ENCODE measurements at places on chromosomes 7 and 10.

GRCh38 chr10:31158011-31158658 is 126.5 kb upstream of the ZNF438 start:
- DNase-seq, result no peak

GRCh38 chr7:88299126-88299525 is 7.6 kb downstream of the STEAP4 start:
- no peak for DNase-seq

DNA sequence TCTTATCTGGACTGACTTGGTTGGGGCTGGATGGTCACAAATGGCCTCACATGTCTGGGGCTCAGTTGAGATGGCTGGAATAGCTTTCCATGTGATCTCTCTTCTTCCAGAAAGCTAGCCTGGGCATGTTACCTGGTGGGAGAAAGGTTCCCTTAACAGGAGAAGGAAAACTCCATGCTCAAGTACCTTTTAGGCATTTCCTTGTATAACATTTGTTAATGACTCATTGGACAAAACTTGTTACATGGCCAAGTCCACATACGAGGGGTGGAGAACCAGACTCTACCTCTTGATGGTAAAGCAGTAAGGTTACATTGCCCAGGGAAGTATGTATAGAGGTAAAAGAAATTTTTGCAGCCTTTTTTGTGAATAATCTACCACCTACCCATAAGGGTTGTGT is 826.4 kb downstream of the LRMDA start:
- DNase-seq, result no peak

GRCh38 chr10:71433768-71434744 is 37.3 kb downstream of the CDH23 start:
- no peak for DNase-seq

DNA sequence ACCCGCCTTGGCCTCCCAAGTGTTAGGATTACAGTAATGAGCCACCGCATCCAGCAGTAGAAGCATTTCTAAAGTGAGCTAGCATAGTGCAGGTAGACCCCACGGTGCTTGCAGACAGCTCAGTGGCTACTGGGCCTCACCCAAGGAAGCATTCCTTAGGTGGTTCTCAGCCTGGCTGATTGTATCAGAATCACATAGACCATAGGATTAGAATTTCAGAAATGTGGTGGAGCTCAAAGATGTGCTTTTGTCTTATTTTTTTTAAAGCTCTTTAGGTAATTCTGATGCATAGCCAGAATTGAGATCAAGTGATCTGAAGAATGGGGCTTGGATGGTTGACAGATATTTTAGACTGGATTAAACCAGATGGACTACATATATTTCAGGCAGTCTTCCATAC is 10.9 kb downstream of the ANLN start:
- no peak for DNase-seq

DNA sequence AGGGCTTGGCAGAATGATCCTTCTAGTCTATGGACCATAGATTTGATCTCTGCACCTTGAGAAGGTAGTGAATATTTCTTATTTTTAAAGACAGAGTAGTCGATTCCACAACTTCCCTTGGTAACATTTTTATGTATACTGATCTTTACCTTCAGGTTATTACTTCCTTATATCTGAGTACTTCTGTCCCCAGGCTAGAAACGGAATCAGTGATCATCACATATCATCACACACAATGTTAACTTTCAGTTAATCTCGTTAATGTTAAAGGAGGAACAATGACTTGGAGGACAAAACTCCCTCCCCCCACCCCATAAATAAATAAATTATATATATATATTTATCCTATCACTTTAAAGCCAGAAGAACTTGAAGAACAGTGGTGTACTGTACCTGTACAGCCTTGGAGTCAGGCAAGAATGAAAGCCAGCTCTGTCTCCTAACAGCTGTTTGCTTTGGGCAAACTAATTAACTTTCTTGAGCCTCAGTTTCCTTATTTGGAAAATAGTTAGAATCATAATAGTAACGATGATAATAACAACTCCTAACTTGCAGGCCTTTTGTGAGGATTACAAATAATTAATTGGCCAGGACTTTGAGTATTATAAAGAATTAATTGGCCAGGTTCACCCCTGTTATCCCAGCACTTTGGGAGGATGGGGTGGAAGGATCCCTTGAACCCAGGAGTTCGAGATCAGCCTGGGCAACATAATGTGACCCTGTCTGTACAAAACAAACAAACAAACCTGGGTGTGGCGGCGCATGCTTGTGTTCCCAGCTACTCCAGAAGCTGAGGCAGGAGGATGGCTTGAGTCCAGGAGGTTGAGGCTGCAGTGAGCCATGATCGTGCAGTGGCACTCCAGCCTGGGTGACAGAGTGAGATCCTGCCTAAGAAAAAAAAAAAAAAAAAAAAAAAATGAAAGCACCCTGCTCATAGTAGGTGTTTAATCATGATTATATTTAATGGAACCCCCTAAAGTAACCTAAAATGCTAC is 63.5 kb downstream of the SAMD9 start:
- no peak for DNase-seq

GRCh38 chr7:95578299-95578855 is 17.9 kb downstream of the PDK4 start:
- DNase-seq, result no peak

- no peak for DNase-seq
These were observed 64.2 kb upstream of the SH2B2 start for GRCh38 chr7:102222445-102222844.

GRCh38 chr7:70072220-70072619 is 473.9 kb downstream of the AUTS2 start:
- no peak for DNase-seq

DNA sequence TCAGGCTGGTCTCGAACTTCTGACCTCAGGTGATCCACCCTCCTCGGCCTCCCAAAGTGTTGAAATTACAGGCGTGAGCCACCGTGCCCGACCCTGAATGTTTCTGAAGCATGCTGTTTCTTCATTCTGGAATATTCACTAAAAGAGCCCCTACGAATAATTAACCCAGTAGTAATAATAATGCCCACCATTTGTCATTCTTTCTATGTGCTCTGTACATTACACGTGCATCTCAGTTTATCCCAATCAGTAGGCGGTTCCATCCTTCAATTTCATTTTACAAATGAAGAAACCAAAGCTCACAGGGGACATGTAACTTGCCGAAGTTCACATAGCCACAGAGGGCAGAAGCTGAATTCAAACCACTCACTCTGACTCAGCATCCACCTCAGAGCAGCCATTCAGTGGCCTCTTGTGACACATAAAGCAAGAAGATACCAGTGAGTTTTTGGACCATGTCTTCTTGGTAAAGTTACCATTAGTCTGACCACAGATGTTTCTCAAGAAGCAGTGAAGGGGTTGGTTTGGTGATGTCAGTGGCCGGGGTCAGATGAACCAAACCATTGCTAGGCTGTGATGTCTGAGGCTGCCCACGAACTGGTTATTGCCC is 71.9 kb upstream of the DUSP5 start:
- peak; percentile 70 for DNase-seq

Measured in GM10248 (cell line).